ENCODE measurements at places on chromosomes 11 and 22.

GRCh38 chr22:45823336-45823735 lies 151.7 kb downstream of the ATXN10 start:
- no peak for DNase-seq

- DNase-seq: no peak
Observed at GRCh38 chr11:117902001-117902845, 25.8 kb upstream of the FXYD6 start.

GRCh38 chr11:129814244-129815014 lies 1.2 kb upstream of the TMEM45B start:
- DNase-seq: no peak

- DNase-seq: no peak
Observed at GRCh38 chr22:46122511-46122971, 27.8 kb upstream of the PPARA start.

- no peak for DNase-seq
Observed at GRCh38 chr22:37492428-37493344, 6.5 kb upstream of the MFNG start.

GRCh38 chr22:28773461-28773867 lies 969 bp downstream of the CCDC117 start:
- no peak for DNase-seq

- peak; percentile 32 for DNase-seq
Observed at GRCh38 chr22:39471381-39472141, 14.7 kb downstream of the MGAT3 start.

GRCh38 chr11:20656901-20657300 lies 12.5 kb upstream of the NELL1 start:
- DNase-seq: no peak

DNA sequence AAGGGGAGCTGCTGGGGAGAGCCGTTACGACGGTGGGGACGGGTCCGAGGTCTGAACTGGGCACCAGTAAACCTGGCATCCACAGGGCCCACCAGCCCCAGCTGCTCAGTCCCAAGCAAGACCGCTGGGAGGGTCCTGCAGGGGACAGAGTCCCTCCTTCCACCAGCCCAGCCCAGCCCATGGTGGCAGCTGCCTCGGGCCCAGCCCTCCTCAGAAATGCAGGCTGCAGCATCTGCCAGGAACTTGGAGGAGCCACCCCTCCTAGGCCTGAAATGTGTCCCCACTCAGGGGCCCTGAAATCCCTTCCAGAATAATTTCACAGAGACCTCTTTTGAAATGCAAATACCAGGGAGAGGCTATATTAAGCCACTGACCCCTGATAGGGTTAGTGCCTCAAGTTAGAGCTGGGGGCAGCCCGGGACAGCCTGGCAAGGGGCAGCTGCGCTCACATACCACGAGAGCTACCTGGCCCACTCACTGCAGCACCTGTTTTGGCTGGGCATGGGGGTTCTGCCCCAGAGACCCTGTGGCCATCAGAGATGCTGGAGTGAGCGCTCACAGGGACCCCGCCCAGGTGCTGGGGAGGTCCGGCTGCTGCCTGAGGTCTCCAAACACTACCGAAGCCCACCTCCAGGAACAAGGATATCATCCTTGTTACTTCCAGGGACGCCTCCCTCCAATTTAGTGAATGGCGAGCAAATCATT lies 53.1 kb downstream of the CELSR1 start:
- DNase-seq: no peak

DNA sequence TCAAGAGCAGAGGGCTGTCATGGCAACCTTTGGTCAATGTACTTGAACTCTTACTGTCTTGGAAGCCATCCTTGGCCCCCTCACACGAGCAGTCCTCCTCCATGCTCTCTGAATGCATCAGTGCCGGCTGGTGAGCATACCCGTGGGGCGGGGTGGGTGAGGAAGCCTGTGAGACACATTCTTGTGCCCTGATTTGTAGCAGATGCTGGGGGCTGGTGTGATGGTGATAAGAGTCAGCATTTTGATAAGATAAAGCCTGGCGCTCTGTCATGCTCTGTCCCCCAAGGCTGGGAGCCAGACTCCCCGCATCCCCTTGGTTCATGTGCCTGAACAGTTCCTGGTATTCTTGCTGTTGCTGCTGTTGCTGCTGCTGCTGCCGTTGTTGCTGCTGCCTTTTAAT lies 20.5 kb upstream of the APOA1 start:
- DNase-seq: no peak

- DNase-seq: no peak
Observed at GRCh38 chr11:22666325-22666687, at the start of gene GAS2. TSS of gene GAS2 (plus strand) at chr11:22666611. CDS start at chr11:22674870, 8,259 bp downstream.

GRCh38 chr11:126312961-126313360 lies 9.1 kb downstream of the DCPS start:
- DNase-seq: no peak

DNA sequence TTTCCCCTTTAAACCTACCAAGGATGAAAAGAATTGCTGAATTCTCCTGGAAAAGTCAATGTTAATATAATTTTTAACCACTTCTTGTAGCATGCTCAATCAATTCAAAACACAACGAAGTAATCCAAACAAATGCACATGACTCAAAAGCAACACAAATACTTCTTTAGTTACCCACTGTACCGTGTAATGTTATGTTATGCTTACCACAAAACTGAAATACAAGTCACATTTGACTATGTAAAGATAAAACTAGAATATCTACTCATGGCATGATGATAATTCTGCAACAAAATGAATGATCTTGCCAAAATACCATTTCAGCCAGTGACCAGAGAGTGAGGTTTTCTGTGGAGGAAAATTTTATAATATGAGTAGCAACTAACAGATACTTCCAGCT lies 587.0 kb downstream of the DLG2 start:
- no peak for DNase-seq
